Stomach (tissue), 19 donors: ENCODE measurements at places on chromosomes 6 and 20. TPM values are rescaled to one million over a fixed set of nuclear protein-coding genes. Genes with fewer than 3 reads are reported as not detected.

The BPIFB4 gene
- not detected for total RNA-seq

The WFDC10B gene
- total RNA-seq, result not detected

The ANGPT4 gene
- total RNA-seq, result 0.29 TPM

The DYNLT2 gene
- 1.6 TPM for total RNA-seq

The RBM38 gene
- 11.2 TPM for total RNA-seq
